Nucleus accumbens (tissue), 56 donors: ENCODE measurements at places on chromosomes 1 and 21.

DNA sequence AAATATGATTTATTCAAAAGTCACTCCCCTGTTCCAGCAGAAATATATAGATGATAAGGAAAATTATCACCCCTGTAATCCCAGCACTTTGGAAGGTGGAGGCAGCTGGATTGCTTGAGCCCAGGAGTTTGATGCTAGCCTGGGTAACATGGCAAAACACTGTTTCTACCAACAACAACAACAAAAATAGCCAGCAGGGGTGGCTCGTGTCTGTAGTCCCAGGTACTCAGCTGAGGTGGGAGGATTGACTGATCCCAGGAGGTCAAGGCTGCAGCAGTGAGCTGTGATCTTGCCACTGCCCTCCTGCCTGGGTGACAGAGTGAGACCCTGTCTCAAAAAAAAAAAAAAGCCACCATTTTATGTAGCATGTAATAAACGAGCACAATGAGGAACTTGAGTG lies 1546.5 kb downstream of the NCAM2 start:
- no peak for DNase-seq

DNA sequence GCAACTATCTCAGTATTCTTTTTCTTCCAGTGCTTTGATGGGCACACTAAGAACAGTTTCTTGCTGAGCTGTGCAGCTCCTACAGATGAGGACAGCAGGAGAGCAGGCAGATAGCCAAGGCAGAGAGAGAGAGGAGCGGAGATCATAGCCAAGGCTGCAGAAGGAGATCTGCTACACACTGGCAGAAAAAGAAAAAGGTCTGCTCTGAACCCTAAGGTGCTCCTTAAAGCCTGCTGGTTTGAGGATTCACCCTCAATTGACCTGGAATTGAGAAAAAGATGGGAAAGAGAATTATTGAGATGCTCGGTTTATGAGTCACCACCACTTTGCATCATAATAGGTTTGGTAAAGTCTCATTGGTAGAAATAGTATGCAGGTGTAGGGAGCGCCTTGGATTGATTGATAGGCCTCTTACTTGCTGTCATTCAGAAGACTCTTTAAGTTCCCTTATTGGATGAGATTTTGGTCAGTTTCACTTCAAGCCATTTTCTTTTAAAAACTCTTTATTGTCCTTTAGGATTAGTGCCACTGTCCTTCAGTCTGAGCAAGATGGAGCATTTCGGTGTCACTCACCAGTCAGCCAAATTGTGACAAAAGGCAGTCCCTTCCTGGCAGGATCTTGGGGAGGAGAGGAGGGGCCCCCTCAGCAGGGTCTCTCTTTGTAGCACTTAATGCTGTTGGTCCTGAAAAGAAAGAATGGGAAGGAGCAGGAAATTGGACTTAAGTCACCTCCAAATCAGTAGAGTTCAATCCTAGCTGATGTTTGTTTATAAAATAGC lies 685.0 kb downstream of the ADGRL2 start:
- peak; percentile 48 for DNase-seq

DNA sequence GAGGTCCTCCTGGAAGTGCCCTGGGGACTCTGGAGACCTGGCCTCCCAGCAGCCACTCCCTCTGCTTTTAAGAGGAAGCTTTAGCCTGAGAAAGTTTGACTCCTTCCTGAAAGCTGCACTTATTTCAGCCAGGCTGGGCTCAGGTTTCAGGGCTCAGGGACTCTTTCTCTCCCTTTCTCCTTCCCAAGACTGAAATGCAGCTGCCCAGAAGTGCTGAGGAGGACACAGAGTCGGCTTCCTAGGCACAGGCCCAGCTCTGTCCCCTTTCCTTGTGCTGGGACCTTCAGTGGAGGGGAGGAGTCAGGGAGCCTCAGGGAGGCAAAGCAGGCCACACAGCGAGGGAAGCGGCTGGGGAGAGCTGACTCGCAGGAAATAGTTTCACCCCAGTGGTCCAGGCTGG lies 137.3 kb downstream of the NAV1 start:
- no peak for DNase-seq

DNA sequence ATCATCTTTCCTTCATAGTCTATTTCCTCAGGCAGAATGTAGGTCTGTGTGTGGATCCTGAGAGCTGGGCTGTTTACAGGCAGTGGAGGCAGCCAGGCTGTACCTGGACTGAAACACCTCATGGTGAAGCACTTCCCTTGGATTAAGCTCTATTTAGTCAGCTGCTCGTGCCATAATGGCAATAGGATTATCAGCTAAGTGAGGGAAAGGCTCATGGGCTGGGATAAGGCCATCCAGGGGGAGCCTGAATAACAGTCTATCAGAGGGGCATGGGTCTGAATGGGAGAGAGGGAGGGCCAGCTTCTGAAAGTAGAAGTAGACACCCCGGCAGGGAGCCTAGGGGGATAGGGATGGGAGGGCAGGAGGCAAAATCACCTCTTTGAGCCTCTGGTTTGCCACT lies 8.3 kb downstream of the RNASEL start:
- no peak for DNase-seq

DNA sequence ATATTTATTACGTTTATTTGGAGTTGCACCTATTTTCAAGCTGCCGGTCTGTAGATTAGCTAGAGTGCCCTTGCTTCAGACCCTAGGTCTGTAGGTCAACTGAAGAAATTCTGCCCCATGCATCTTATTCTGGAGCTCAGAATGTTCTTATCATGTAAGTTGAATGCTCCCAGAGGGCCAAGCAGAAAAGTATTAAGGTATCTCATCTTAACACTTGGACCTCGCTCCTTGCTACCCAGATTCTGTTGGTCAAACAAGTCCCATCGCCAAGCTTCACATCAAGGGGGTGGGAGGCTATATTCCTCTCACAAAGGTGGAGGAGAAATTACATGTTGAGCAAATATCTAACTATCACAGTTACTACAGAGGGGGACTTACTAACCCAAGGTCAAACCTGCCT lies 187.7 kb downstream of the C1orf94 start:
- no peak for DNase-seq

GRCh38 chr1:1918901-1919303 lies at the start of gene TMEM52:
TSS of gene TMEM52 (minus strand) at chr1:1919279. CDS start at chr1:1919265, 14 bp downstream.
- no peak for DNase-seq

DNA sequence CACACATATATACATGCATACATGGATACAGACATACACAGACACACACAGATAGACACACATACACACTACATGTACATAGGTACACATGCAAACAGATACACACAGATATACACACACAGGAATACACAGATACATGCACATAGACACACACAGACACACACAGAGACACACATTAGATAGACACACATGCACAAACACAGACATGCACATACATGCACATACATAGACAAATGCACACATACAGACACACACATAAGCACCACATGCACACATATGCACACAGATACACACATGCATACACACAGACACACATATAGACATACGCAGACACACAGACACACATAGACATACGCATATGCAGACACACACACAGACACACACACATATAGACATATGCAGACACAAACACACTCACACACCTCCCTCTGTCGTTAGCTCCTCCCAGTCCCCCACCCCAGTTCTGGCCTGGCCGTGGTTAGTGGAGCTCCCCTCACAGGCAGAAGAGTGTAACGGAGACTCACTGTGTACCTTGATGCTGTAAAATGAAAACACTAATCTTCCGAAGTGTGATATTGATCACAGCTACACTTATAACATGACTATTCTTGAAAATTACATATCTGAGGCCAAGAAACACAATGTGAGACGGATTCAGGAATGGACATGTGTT lies 7.6 kb downstream of the UBASH3A start:
- DNase-seq, result no peak

- no peak for DNase-seq
Measured at GRCh38 chr1:11568687-11569086, 85.5 kb downstream of the FBXO2 start.

GRCh38 chr1:179632868-179633267 lies 41.2 kb downstream of the TDRD5 start:
- DNase-seq, result no peak

- no peak for DNase-seq
Measured at GRCh38 chr1:198986442-198986841, 347.6 kb downstream of the PTPRC start.

DNA sequence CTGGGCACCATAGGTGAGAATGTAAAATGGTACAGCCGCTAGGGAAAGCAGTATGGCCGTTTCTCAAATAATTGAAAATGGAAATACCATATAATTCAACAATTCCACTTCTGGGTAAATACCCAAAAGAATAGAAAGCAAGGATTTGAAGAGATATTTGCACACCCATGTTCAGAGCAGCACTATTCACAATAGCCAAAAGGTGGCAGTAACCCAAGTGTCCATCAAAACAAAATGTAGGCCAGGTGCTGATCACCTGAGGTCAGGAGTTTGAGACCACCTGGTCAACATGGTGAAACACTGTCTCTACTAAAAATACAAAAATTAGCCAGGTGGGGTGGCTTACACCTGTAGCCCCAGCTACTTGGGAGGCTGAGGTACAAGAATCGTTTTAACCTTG lies 62.1 kb downstream of the OLIG1 start:
- DNase-seq, result no peak

GRCh38 chr1:180224902-180225301 lies 5.2 kb upstream of the LHX4 start:
- DNase-seq, result no peak

DNA sequence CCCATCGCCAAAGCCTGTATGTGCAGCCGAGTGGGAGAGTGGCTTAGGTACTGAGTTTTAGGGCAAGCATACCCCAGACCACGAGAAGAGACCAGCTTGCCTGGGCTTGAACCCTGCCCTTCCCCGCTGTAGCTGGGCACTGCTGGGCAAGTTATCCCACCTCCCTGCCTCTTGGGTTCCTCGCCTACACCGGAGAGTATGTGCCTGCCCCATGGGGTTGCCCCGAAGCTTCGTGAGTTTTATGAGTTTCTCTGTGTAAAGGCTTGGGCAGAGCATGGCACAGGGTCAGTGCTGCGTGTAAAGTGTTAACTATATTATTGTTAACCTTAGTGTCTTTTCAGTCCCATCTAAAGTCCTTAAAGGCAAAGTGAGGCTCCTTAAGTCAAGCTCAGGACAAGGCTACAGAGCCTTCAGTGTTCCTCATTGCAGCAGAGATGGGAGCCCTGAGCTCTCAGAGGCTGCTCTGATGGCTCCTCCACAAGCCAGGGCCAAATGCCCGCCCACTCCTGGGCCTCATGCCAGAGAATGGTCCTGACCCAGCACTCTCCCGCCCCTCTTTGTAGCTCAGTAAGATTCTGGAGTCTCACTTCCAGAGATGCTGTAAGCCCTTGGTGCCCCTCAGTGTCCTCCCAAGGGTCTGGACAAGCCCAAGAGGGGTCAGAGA lies 37.0 kb upstream of the KCNA10 start:
- peak; percentile 76 for DNase-seq

DNA sequence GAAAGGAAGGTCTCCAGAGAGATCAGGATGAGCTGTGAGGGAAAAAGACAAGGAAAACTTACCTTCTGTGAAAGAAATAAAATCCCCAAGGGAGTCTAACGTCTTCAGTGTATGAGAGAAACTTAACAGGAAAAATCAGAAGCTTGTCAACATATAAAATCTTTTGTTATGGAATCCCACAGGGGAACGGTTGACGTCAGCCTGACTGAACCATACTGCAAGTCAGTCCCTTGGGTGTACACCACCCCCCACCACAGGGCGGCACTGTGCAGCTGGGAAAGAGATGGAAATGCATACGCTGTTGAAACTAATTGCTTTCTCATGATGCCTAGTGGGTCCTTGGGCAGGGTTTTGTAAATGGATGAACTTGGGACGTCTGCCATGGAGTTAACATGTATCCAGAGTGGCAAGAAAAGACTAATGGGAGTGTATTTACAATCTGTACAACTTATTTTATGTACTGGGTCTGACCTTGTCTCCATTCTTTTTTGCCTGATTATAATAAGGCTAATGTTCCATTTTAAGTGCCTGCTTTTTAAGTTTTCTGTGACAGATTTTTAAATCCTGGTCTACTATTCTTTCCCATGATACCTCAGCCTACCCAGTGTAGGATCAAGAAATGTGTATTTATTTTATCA lies 22.7 kb downstream of the UTP25 start:
- no peak for DNase-seq
